Stimulated activated CD4-positive, alpha-beta T cell treated with anti-CD3 and anti-CD28 coated beads, Interleukin-15, amount 100 ng/mL, for 1 hour (primary cell): ENCODE measurements at places on chromosomes 2 and 18.

DNA sequence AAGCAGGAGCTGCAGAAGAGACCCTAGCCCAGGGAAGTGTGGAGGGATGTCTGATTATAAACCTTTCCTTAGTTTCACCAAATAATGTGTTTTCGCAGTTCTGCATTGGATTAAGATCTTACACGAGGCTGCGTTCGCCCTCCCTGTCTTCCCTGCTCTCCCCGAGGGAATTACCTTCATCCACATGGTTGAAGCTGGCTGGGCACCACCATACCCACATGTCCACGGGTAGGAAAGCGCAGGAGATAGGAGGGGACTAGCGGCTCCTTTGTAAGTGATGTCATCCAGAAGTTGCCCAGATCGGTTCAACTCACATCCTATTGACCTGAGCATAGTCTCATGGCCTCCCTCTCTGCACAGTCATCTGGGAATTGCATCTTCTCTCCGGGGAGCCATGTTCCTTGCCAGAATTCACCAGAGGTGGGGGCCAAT is 1.1 kb downstream of the TTL start:
- DNase-seq = no peak

- no peak for DNase-seq
Measured at GRCh38 chr2:43759195-43759594, 14.6 kb upstream of the DYNC2LI1 start.

- DNase-seq = no peak
Measured at GRCh38 chr2:71517851-71518250, 64.5 kb downstream of the DYSF start.

DNA sequence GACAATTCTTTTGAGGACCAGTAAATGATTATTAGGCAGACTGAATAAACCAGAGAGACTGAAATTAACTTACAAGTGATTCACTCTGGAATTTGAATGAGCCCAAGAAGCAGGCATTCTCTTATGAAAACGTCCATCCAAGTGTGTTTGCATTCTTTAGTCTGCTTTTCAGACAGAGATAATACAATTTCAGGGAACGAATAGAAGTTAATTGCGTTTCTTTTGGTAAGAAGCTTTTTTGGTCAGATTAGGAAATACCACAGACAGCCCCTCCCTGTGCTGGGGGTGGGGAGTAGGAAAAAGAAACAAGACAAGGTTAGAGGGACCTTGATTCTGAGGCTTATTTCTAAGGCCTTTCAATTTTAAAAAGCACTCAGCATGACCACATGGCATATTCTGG is 874.4 kb downstream of the SUCLG1 start:
- DNase-seq = no peak

DNA sequence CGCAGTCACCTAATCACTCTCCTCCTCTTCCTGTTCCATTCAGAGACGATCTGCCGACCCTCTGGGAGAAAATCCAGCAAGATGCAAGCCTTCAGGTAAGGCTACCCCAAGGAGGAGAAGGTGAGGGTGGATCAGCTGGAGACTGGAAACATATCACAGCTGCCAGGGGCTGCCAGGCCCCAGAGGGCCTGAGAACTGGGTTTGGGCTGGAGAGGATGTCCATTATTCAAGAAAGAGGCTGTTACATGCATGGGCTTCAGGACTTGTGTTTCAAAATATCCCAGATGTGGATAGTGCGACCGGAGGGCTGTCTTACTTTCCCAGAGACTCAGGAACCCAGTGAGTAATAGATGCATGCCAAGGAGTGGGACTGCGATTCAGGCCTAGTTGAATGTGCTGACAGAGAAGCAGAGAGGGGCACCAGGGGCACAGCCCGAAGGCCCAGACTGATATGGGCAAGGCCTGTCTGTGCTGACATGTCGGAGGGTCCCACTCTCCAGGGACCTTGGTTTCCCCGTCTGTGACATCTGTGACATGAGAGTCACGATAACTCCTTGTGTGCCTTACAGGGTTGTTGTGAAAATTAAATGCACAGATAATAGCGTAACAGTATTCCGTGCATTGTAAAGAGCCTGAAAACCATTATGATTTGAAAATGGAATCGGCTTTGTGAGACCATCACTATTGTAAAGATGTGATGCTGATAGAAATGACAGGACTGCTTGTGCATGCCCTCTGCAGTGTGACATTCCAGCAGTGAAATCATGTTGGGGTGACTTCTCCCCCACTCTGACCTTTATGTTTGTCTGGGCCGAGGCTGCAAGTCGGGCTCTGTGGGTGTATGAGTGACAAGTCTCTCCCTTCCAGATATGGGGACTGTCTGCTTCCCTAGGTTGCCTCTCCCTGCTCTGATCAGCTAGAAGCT is 510 bp downstream of the IL1RN start:
- DNase-seq = no peak

- DNase-seq = no peak
Measured at GRCh38 chr2:176747928-176748327, 464.7 kb upstream of the HNRNPA3 start.

DNA sequence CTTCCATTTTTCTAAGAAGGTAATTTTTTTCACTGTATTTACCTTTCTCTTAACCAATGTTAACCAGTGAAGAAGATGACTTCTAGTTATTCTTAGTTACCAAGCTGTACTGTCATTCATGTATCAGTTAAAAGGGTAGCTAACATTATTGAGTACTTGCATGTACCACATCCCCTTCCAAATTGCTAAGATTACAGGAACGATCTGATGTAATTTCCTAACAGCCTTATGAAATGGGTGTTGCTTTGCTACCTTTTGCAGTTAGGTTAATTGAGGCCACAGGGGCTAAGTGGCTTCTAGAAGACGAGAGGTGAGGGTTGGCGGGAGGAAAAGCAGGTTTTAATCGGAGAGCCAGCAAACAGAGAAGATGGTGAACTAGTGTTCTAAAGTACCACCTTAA is 1.8 kb upstream of the SULT6B1 start:
- DNase-seq = no peak

GRCh38 chr18:79542876-79543750 is 136.5 kb upstream of the CTDP1 start:
- DNase-seq = no peak

DNA sequence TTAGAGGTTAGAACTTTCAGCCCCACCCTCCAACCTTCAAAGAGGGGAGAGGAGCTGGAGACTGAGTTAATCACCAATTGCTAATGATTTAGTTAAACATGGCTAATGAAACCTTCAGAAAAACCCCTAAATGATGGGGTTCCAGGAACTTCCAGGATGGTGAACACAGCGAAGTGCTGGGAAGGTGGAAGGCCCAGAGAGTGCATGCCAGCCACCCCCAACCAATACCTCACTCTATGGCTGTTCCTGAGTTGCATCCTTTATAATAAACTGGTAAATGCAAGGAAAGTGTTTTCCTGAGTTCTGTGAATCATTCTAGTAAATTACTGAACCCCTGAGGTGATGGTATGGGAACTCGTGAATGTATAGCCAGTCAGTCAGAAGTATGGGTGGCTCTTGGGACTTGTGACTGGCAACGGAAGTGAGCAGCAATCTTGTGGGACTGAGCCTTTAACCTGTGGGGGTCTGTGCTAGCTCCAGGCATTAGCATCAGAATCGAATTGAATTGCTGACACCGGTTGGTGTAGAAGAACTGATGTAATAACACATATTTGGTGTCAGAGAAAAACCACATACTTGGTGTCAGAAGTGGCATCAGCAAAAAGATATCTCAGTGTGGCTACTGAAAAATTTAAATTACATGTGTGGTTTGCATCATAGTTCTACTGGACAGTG is 37.4 kb downstream of the NPHP1 start:
- no peak for DNase-seq

DNA sequence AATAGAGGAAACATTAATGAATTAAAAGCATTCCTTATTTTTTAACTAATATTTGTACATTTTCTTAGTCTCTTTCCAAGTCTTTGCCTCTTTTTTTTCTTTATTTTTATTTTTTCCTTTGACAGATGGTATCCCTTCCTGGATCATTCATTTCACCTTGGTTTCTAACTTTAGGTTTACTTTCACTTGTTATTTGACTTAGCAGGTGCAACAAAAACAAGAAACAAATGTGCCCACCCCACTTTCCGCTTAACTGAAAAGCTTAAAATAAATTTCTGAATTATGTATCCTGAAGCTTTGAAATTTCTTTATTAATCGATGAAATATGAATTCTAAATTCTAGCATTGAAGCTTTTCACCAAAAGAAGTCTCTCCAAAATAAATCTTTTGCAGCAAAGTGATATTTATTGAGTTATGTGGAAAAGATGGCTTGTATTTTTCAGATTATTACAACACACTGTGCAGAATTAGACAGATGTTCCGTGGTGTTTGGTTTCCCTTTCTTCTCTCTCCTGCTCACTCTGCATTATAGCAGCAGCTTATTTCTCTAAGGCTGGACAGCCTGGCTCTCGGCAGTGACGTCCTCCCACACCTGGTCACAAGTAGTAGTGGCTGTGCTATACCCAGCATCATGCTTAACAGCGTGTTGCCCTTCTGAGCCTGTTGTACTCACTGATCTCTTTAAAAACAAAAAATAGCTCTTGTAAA is 99.1 kb upstream of the ZNF397 start:
- no peak for DNase-seq

DNA sequence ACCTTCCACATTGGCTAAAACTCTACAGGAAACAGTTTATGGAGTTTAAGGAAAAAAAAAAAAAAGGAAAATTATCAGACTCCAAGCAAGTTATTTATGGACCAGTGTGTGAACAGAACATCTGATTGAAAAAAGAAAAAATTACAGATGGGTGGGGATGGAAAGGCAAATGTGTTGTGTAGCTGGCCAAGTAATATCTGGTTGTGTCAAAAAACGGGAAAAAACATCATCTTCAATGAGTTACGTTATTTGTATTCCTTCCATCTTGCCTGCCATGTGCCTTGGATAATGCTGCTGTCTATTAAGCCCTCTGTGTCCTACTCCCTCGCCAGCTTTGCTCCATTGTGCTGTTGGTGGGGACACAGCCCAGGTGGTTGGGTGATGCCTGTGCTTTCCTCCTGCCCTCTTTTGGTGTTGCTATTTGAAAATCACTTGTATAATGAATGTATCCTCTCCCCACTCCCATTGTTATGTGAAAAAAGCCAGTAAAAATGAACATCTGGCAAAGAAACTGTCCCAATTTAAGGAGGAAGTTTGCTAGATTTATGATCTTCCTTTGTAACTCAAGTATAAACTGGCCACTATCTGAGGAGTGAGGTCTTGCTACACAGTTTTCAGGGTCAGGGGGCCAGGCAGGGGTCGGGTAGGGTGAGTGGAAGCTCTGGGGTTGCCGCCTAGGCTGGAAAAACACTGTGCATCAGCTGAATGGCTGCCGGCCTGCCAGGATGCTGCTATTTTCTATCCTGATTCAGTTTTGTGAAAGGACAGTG is 155.9 kb downstream of the FMNL2 start:
- no peak for DNase-seq

GRCh38 chr2:235924675-235925063 is 243.5 kb downstream of the GBX2 start:
- DNase-seq = no peak

DNA sequence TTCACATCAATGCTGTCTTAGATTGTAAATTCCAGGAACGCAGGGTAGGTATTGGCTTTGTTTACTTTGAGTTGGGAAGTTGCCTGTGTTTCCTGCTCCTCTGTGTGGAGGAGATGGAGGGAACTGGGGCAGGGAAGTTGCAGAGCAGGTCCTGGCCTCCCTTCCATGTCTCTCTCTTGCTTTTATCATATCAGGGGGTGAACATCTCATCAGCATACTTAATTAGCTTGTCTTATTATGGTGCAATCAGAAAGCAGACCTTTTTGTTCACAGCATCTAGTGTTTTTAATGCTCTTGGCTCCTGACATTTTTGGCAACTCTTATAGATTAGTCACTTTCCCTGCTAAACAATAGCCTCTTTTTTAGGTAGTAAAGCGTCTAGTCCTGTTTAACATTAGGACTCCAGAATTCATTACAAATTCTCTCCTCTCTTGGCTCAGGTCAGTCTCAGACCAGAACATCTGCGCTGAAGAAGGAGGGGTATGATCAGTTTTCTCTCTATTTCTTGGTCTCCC is 11.5 kb upstream of the DIPK1C start:
- DNase-seq = no peak

DNA sequence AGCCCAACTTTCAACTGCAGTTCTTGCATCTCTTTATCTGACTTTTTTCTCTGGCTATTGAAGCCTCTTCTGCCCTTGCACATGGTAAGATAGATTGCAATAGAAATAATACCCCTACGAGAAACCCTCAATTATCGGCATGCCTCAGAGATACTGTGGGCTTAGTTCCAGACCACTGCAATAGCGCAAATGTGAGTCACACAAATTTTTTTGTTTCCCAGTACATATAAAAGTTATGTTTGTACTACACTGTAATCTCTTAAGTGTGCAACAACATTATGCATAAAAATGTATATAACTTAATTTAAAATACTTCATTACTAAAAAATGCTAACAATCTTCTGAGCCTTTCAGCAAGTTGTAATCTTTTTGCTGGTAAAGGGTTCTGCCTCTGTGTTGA is 124.7 kb downstream of the PDE1A start:
- no peak for DNase-seq

DNA sequence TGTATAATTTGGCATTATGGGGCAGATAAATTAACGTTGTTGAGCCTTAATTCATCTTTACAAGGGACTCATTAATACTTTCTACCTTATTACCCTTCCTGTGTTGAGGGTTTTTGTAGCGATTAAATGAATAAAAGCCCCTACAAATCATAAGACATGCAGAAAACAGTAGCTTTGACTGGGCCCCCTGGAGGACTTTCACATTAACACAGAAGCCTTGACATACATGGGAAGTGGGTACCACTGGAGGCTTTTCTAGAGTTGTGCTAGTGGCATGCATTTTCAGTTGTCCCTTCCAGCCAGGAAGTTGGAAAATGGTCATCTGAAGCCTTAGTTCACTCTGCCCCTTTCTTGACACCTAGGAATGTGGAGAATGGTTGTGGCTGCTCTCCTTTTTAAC is 30.2 kb downstream of the MTA3 start:
- no peak for DNase-seq

- no peak for DNase-seq
Measured at GRCh38 chr18:67232406-67232805, 284.1 kb downstream of the DSEL start.

DNA sequence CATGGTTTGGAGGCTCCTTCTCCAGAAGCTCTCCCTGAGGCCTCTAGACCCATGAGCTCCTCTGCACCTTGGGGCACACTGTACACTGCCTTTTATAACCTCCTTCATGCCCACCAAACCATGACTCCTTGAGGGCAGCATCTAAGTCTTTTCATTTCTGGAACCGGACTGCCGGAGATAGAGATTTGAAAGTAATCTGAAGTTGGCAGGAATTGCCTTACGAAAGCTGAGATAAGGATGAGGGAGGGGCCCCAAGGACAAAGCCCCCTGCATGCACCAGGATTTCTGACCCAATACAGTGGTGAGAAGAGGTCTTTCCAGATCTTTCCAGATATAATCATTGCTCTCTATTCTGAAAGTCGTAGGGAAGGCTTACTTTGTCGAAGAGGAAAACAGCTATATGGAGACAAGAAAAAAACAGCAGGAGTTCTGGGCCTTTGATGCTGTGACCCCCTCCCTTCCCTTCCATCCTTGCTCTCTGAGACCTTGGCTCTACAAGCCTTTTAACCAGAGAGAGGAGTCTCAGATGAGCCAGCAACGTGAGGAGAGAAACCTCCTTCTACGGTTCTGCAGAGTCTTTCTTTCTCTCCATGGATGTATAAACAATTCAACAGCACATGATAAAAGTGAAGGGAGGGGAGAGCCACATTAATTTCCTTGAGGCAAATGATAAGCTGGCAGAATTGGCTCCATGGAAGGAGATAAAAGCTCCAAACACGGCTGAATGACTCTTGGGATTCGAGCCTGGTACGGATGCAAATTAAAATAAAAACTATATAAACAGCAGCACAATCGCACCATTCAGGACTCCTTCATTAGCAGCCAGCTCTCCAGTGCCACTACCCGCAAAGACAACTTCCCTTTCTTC is 88.0 kb upstream of the RTN4 start:
- no peak for DNase-seq
